Activated naive CD8-positive, alpha-beta T cell treated with anti-CD3 and anti-CD28 coated beads for 36 hours (primary cell): ENCODE measurements at places on chromosomes 1 and 21.

- no peak for DNase-seq
These were observed 83.0 kb upstream of the AK4 start for GRCh38 chr1:65064981-65065380.

DNA sequence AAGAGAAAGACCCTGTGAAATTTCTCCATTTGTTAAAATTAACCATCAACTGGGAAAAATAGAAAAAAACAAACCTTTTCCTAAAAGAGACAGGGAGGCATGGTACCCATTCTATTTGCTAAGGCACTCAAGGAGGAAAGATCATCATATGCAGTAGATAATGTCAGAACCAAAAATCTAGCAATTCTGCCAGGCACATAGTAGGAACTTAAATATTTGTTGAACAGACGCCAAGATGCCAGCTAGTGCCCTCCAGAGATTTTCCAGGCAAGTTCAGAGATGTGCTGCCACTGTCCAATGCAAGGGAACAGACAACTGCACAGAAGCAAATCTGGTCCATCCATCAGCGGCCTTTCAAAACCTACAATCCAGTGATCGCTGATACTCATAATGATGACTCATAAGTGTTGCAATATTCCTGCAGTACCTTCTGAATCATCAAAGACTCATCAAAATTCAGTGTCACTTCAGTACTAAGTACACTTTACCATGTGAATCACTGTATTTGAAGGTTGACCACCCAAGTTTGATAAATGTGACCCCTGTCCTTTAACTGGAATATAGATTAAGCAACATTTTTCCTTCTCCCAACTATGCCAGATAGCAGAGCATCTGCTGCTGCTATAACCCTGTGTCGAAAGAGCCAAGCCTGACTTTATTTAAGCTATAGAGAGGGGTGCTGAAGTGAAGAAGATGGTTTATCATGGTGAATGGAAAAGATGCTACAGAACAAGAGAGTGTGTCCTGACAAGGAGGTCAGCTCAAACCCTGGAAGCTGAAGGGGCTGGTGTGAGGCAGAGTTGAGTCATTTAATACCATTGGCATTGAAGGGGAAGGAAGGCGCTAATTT, 99.1 kb downstream of the MT1HL1 start:
- DNase-seq: no peak

GRCh38 chr1:41496080-41497055, 11.9 kb upstream of the EDN2 start:
- DNase-seq: peak; percentile 70

GRCh38 chr1:197984289-197984688, 67.1 kb downstream of the LHX9 start:
- no peak for DNase-seq

DNA sequence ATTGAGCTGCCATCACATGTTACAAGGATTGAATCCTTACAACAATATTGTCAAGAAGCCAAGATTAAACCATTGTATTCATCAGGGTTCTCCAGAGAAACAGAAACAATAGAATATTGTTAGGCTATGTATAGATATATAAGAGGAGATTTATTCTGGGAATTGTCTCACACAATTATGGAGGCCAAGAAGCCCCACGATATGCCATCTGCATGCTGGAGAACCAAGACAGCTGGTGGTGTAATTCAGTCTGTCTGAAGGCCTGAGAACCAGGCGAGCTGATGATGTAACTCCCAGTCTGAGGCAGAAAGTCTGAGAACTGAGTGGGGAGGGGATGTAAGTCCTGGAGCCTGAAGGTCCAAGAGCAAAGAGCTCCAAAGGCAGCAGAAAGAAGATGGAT, 14.5 kb upstream of the TTF2 start:
- DNase-seq: no peak

DNA sequence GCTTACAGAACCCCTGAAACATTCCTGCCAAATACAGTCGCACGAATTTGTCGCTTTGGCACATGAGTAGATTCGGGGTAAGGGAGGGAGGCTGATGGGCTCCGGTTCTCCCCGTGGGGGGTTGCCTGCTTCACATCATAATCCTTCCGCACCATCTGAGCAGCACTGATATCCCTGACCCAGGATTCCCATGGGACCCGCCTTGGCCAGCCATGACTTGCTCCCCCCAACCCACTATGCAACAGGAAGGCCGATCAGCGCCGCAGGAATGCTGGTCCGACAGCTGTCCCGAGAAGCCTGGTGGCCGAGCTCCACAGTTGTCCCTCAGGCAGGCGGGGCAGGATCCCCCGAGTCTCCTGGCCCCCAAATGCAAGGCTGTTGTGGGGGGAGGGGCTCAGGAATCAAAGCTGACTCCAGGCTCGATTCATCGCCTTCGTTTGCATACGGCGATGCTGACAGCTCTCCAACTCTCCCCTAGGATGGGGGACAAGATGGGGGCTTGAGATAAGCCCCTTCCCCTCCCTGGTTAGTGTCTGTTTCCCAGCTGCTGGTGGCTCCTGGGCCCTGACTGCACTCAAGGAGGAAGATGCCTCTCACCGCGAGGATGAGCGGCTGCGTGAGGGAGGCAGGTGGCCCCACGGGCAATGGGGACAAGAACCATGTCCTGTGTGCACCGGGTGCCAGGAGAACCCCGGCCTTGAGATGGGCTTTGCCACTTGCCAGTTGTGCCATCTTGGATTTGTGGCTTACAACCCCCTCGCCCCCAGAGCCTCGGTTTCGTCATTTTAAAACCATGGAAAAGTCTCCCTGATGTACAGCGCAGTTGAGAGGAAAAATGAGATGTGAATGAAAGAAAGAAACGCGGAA, 9.3 kb downstream of the DRAXIN start:
- no peak for DNase-seq

- DNase-seq: no peak
These were observed 18.0 kb upstream of the VSIG8 start for GRCh38 chr1:159880430-159880829.

- no peak for DNase-seq
These were observed 16.9 kb upstream of the MCL1 start for GRCh38 chr1:150596095-150596892.

GRCh38 chr1:61101536-61101935, 19.2 kb downstream of the NFIA start:
- no peak for DNase-seq

DNA sequence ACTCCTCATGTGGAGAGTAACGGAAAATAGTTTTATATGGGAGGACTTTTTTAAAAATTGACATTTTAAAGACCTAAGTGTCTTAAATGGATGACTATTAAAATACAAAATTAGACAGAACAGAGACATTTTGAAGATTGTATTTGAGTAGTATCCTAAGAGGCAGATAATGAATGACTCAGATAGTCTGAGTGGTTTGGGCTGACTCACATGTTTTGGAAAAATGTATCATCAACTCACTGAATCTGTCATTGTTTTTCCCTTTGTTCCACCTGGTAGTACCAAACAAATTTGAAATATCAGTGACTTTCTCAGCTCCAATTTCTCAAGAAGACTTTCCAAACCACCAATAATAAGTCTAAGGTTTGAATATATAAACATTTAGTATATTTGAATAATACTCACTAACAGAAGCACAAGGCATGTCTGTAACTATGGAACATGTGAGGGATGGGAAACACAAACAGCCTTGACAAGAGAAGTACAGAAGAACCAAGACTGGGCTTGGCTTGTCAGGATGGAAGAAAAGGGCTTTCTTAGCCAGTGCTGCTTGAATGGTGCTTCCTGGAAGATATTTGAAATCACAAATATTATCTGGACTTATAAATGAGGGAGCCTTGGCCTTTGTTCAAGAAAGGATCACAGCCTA, 90.6 kb downstream of the SGIP1 start:
- no peak for DNase-seq

DNA sequence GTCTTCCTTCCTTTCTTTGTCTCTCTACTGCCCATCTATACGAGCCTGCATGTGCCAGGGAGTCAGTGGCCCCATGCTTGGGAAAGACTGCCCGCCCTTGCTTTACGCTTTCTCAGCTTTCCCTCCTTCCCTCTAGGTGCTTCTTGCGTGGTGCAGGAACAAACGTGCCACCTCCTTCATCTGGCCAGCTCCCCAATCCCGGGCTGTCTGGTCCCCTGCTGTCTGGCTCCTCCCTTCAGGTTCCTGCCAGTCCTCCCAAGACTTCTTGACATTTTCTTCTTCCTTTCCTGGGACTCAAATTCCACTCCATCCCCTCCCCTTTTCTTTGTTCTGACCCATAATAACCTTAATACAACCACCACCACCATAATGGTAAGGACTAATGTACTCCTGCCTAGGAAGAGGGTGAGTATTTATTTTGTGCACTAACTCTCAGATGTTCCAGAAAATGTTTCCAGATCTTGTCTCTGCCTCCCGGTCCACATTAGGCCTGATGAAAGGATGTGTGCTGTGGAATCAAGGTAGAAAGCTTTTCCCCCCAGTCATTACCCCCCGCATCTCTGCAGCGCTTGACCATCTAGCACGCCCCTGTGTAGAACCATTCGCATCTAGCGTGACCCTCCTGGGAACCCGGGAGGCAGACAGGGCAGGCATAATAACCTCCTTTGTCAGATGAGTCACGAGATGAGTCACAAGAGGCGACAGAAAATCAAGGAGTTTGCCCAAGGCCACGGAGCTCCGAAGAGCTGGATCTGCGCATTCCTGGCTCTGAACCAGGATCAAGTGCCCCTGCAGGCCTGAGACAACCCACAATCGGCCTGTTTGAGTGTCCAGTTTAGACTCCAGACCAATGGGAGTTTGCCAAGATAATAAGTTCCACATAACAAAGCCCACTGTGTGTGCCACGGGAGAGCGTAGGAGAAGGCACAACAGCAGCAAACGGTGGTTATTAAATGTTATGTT, 60.1 kb upstream of the NEK2 start:
- DNase-seq: no peak

DNA sequence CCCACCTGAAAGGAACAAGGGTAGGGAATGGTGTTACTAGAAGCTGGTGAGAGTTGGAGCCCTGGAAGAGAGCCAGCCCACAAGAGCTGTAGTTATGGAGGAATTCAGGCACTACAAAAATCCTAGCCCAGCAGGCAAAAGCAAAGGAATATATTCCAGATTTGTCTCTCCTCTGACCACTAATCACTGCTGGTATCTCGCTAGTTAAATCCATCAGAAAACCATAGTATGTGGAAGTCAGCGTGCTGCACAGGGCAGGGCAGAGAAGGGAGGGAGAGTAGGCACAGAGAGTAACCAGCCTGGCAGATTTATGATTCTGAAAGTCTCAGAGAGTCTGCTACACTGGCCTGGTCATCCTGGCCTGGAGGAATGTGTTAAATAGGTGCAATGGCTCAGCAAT, 88.6 kb downstream of the SELENOF start:
- DNase-seq: no peak

GRCh38 chr1:90591355-90591969, 125.6 kb downstream of the BARHL2 start:
- no peak for DNase-seq

GRCh38 chr1:234612352-234613127, 2.6 kb upstream of the IRF2BP2 start:
- peak; percentile 77 for DNase-seq

DNA sequence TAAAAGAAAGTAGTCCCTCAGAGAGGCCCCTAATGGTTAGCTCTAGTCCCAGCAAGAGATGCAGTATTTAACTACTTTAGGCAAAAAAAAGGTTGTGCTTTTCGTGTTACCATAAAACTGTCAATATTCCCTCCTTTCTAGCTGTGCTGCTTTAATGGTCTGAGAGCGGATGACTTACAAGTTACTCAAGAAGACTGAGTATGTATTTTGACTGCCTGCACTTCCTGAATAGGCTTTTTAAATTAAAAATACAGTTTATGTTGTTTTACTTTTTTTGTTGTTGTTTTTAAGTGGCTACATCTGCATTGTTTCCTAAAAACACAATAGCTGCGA, 152.2 kb downstream of the NFIA start:
- no peak for DNase-seq

DNA sequence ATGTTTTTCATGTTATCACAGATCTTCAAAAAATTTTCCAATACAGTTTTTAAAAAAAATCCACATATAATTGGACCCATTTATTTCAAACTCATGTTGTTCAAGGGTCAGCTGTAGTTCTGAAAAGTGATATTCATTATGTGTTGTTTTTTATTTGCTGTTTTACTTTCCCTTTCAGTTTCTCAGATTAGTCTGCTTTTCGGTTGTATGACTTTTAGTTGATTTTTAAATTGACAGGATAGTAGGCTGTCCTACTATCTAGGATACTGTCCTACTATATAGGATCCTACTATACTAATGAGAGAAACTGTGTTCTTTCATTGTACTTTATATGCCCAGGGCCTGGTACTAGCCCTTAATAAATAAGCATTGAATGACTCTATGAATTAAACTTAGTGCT, 33.6 kb upstream of the GPR52 start:
- DNase-seq: no peak

DNA sequence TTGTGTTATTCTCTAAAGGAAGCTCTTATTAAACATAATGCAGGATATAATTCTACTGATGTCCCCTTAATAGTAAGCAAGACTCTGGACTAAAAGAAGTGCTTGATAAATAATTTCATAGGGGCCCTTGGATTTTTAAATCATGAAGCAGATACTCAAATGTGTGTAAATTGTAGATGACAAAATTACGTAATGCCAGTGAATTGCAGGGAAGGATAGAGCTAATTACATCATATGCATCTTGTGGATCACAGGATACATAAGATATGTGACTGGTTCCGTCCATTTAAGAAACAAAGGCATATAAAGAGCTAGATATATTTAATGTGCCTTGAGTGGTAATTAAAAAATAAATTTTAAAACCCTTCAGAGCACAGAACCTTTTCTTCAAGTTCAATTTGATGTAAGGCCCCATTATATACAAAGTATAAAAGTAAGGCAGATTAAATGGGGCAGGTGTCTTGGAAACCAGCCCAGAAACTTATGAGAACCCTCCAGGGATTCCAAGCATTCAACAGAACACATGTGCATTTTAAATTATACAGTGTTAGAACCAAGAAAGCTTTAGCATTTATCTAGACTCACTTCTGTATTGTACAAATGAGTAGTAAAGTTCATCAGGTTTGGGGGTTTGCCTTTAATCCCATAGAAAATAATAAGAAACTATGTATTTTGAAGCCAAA, 190.4 kb downstream of the NCAM2 start:
- no peak for DNase-seq

DNA sequence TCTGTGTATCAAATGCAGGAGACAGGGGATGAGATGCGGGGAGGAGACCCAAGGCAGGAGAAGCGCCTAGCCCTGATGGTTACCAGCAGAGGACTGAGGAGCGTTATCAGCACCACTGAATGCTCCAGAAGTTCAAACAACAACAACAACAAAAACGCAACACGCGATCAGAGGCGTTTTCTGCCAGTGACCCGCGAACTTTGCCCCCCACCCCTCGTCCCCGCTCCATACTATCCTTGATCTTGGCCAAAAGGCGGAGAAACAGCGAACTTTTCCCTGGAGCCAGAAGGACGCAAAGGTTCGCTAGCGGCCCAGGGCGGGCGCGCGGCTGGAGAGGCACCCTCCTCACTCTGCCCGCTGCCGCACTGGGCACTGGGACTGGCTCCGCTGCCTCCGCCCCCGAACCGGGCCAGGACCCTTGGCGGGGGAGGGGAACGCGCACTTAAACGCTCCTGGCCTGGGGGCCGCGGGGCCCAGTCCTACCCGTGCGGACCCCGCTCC, 699 bp downstream of the ECHDC2 start:
- peak; percentile 3 for DNase-seq
